NCI-H2081 (cell line): ENCODE measurements at places on chromosomes 1 and 21.

DNA sequence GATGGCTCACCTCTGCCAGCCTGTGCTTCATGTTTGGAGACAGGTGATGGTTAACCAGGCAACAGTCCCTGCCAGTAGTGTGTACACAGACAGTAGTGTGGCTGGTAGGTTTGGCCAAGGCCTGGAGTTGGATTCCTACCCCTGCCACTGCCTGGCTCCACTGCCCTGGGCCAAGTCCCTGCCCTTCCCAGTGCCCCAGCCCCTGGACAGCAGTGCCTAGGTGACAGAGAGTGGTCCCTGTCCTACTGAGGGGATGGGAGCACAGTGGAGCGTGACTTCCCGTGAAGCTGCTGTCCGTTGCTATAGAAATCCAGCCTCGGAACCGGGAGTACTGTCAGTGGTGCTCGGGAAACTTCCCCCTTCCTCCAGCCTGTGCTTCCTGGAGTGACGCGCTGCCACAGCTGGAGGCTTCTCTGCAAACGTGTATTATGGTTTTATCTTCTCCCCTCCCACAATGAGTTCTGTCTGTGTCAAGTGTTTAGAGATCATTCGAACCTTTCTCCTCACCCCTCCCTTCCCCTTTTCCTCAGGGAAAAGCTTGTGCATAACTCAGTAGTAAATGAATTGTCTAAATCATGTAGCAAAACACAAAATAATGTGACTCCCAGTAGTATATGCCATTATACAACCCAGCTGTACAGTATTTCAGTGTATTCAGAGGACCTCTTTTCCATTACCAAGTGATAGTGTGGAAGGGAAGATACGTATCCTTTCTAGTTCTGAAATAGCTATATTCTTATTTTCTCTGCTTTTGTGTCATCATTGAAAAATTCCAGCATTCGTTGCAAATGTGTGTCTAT is 73.4 kb downstream of the GALNT2 start:
- no peak for DNase-seq

DNA sequence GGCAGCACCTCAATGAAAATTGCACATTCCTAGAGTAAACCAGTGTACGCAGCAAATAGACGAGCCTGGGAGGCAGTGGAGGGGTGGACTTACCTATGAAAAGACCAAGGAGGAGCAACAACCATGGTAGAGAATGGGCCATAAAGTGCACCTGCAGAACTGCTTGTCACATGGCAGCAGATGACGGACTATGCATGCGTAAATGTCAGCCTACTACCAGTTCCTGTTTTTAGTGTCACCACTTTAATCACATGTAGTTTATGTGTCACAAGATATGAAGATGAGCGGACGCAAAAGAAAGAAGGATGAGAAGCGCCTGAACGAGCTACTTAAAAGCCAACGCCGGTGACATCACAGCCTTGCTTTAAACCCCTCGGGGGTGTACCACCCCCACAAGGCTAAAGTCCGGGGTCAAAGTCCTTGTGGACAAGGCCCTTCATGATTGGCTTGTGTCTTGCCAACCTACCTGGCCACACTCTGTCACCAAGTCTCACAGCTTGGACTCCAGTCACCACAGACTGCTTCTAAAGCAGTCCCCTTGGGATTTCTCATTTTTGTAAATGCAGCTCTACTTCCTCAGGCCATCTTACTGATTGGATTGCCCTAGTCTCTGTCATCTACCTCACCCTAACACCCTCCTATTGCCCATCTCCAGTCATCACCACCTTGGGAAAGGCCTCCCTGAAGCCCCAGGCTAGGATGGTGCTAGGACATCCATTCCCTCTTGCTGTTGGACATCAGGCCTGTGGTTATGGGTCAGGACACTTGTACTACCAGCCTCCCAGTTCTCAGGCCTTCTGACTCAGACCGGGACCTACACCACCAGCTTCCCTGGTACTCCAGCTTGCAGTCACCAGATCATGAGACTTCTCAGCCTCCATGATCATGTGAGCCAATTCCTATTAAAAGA is 6.0 kb upstream of the LY9 start:
- DNase-seq, result no peak

DNA sequence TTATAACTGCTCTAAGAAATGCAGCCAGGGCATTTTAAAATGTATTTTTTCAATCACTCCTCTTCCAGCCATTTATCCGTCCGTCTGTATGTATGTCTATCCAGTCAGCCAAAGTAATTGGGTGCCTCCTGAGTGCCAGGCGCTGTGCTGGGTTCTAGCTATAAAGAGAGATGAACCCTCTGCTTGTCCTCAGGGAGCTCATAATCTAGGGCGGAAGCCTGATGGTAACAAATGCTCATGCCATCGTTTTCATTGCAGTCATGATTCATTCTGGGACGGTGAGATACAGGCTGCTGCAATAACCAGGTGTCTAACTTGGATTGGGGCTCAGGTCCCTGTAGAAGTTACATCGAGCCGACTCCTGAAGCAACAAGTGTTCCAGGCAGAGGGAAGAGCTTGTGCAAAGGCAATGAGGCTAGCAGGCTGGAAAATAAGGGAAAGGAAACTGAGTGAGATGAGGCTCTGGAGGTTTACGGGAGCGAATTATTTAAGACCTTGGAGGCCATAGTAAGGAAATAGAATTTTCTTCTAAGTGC is 11.6 kb downstream of the IFI6 start:
- DNase-seq, result no peak

DNA sequence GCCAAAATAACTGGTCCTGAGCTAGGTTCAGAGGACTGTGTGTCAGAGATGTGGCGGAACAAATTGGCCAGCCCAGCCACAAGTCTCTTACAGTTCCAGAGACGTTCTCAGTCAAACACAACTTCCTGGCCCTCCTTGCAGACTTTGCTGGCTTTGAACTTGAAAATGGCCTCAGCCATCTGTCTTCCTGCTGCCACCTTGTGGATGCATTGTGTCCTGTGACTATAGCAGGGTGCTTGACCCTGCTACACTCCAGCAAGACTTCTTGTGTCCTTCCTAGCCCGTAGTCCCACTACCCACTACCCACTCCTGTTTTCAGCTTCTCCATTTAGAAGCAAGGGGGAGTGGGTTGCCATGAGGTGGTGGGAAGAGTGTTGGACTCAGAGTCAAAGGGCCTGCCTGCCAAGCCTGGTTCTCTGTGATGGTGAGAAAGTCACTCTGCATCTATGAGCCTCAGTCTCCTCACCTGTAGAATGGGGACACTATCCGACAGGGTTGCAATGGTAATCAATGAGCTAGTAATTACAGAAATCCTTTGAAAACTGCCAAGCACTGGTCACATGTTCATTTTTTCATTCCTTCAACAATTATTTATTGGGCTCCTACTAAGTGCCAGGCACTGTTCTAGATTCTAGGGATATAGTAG is 109.9 kb downstream of the IGSF21 start:
- no peak for DNase-seq

GRCh38 chr1:243264717-243265116 is 8.9 kb downstream of the SDCCAG8 start:
- DNase-seq, result no peak

DNA sequence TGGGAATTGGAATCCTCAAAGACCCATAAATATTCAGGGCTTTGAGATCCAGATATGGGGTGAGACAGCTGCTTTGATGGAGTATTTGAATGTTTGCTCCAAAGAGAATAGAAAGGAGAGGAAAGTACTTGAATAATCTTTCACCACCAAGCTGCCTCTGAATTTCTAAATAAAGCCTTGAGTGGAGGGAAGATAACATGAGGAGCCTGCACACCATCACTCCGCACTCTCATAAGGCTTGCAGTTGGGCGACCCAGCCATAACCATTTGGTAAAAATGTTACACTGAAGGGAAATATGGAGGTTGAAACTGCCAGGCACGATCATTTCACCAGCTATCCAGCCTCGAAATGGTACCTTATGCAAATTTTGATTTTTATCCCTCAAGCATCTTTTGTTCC is 38.4 kb downstream of the VCAM1 start:
- DNase-seq, result no peak

DNA sequence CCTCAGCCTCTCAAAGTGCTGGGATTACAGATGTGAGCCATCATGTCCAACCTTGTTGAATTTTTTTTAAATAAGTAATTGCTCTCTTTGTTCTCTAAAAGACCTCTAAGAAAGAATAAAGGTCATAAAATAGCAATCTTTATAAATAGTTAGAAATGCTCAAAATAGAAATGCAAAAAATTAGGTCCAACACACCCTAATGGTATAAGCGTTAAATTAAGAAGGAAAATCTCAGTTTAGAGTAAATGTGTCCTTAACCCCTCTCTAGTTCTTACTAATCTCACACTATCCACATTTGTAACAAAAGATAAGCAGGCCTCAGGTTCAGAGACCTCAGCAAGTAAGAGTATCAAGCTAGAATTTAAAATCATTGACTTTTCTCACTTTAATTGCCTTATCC is 38.3 kb upstream of the GLIS1 start:
- DNase-seq, result no peak

GRCh38 chr21:25689226-25689625 is 45.5 kb downstream of the ATP5PF start:
- DNase-seq, result no peak

- DNase-seq, result no peak
Observed at GRCh38 chr1:178530037-178530402, 17.1 kb downstream of the TEX35 start.

DNA sequence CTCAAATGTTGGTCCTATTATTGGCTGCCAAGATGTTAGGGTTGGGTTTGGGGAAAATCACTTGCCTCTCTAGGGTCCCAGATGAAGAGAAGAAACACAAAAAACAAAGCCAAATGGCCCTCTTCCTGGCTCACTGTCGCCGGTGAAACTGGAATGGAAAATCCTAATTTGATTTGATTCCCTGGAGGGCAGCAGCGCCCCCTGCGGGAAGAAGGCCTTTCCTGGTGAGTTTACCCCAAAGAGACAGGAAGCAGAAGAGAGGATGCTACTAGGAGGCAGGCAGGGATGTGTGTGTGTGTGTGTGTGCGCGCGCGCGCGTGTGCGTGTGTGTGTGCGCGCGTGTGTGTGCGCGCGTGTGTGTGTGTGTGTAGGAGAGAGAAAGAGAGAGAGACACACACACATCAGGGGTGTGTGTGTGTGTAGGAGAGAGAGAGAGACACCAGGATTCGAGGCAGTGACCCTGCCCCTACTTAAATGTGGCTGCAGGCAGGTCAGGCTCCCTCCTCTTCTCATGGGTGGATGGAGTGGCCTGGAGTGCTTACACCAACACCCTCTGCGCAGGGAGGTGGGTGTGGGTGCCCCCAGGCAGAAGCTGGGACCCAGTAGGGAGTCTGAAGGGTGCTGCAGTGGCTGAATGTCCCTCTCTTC is 3.1 kb upstream of the SELENON start:
- DNase-seq, result peak; percentile 88

GRCh38 chr1:233448109-233448689 is 120.7 kb downstream of the MAP3K21 start:
- peak; percentile 81 for DNase-seq

DNA sequence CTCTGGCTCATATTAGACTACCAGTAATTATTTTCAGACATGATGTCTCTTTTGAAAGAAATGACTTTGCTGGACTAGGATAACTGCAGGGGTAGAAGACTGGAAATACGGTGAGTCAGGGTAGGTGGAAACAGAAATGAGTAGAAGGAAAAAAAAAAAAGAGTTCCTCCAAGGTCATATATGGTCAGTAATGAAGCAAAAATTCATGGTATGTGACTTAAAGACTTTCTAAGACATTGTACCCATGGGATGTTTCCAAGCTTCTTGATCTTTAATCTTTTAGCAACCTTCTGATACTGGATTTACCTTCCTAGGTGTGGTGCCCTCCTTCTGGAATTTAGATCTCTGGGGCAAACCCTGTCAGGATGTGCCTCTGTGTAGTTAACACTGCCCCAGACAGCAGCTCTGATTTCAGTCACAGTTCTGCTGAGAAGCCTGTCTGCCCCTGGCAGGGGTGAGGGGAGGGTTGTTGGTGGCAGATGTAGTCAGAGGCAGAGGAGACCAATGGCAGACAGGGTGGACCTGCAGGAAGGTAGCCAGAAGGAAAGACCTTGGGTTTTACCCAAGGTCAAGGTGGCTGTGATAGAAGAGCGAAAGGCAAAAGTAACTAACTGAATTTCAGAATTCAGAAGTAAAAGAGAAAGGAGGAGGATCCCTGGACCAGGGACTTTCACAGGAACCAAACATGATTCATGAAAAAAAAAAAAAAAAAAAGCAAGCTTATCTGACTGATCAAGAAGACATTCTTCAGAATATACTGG is 44.1 kb upstream of the BCL10 start:
- DNase-seq, result no peak

DNA sequence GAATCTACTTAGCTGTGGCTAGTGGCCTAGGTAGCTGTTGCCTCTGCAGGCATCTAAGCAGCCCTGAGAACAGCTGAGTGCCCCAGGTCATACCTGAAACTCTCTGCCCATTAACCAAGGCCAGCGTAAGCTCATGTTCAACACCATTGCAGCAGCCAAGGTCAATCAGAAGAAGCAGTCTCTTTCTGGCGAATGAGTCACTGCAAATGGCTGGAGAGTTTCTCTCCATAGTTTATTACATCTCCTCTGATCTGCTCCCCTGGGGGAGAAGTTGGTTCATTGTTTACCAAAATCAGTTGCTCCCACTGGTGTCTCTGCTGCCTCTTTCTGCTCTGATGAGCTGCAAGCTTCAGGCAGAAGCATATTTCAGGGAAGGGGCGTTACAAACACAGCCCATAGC is 6.9 kb upstream of the BCL9 start:
- no peak for DNase-seq

- DNase-seq, result no peak
Observed at GRCh38 chr1:1089731-1090423, 15.8 kb upstream of the RNF223 start.

GRCh38 chr1:204443871-204444581 is 32.4 kb upstream of the PPP1R15B start:
- no peak for DNase-seq

GRCh38 chr1:220370041-220370700 is 97.9 kb upstream of the RAB3GAP2 start:
- no peak for DNase-seq

GRCh38 chr21:24759348-24760075 is 847.8 kb downstream of the MRPL39 start:
- DNase-seq, result no peak

DNA sequence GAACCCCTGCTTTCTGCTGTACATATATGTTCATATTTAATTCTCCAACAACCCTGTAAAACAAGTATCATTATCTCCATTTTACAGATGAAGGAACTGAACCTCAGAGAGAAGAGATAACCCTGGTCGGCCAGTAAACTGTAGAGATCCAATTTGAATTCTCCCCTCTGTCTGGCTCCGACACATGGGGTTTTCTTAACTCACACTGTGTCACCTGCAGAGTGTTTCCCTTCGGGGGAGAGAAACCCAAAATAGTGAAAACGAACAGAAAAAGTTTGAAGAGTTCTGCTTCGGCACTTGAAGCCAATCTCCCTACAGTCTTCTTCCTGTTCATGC is 17.4 kb upstream of the BCAR3 start:
- DNase-seq, result no peak
